ENCODE measurements at places on chromosomes 6 and 20.

DNA sequence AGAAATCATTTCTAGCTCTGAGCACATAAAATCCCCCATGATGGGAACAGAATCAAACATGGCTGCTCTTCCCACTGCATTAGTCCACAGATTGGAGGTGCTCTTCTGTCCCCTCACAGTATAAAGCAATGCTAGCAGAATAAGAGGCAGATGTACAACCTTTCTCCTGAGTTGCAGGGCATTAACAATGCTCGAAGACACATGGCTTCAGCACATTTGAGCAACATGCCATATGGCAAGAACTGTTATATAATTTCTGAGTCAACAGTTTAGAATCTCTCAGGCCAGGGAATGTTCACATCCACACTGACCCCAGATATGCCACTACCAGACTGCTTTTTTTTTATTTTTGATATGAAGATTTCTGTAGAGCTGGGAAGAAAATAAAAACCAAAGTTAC lies 119.6 kb downstream of the KIF13A start:
- DNase-seq, result no peak

GRCh38 chr6:4916954-4917561 lies 86.8 kb downstream of the RPP40 start:
- no peak for DNase-seq

- no peak for DNase-seq
Observed at GRCh38 chr6:392441-393390, 1.2 kb downstream of the IRF4 start.

- no peak for DNase-seq
Observed at GRCh38 chr6:52990342-52990741, 4.7 kb downstream of the GSTA4 start.

- DNase-seq, result no peak
Observed at GRCh38 chr6:20817806-20818320, 283.6 kb downstream of the CDKAL1 start.

DNA sequence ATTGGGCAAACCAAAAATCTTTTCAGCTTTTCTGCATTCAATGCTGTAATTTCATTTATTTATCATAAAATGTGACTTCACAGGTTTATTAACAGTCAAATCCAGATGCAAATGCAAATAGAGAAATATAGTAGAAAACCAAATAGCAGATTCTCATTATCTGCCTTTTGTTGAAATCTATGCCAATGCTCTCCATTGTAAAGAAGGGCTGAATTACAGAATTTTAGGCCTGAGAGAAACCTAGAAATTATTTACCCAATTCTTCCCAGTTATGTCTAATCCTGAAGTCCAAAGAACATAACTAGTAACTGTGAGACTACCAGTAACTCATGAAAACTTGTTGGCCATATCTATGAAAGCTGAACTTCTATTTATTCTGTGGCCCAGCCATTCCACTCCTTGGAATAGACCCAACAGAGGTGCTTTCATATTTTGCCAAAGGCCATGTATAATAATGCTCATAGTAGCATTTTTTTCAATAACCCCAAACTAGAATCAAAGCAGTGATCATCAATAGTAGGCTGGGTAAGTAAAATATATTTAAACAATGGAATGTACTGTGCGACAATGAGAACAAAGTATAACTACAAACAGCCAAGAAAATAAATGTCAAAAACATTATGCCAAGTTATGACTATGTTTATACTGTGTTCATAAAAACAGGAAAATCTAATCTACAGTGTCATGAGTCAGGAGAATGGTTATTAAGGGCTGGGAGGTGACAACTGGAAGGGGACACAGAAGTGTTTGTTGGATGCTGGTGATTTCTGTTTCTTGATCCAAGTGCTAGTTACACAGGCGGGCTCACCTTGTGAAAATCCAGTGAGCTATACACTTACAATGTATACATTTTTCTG lies 183.8 kb downstream of the HS3ST5 start:
- DNase-seq, result no peak

- no peak for DNase-seq
Observed at GRCh38 chr6:52667572-52667971, 3.3 kb upstream of the TMEM14A start.

DNA sequence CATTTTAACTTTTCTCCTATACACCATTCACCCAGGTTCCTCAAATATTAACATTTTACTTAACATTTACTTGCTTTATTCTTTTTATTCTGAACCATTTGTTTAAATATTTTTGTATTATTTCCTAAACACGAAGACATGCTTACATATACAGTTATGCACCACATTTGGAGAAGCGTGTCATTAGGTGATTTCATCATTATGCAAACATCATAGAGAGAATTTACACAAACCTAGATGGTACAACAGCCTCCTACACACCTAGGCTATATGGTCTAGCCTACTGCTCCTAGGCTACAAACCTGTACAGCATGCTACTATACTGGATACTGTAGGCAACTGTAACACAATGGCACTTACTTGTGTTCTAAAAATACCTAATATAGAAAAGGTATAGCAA lies 6.6 kb downstream of the TDP2 start:
- no peak for DNase-seq

DNA sequence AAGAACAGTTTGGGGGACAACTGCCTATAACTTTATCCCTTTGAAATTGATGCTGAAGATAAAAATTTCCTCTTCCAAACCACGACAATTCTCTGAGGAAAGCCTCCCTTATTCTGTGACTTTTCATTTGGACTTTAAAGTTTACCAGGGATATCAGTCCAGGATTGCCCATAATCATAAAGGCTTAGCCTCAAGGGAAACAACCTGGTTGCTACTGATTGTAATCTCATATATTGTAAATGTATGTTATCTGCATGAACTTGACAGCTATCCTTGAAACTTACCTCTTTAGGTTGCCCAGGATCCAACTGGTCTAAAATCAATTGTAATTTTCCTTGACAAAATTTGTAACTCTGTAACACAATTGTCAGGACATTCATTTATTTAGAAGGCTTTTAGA lies 23.8 kb downstream of the TBC1D32 start:
- no peak for DNase-seq

- DNase-seq, result no peak
Observed at GRCh38 chr6:140768133-140768532, 1364.6 kb upstream of the GJE1 start.

- DNase-seq, result no peak
Observed at GRCh38 chr6:53612651-53613050, 52.9 kb downstream of the KLHL31 start.

GRCh38 chr6:132731086-132731485 lies 17.2 kb upstream of the VNN1 start:
- no peak for DNase-seq

- DNase-seq, result no peak
Observed at GRCh38 chr6:42885702-42886101, 6.3 kb downstream of the RPL7L1 start.

- DNase-seq, result no peak
Observed at GRCh38 chr6:36324715-36325114, 12.0 kb downstream of the BNIP5 start.
